ENCODE measurements at places on chromosomes 3 and 15.

DNA sequence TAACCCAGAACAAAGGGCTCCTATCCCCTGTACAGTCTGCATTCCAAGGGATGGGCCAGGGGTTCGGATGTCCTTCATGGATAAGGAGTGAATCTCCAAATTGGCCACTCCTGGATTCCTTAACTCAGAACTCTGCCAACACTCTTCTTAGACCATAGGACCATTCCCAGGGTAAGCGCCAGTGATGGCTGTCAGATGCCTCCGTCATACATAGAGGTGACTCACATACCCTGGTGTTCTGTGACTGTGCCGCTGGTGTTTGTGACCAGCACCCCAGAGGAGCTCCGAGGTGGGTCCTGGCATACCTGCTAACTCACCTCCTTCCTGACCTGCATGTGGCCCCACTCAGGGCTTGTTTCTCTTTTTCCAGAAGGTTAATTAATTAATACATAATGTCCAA is 134.7 kb downstream of the KLF13 start:
- DNase-seq = no peak

DNA sequence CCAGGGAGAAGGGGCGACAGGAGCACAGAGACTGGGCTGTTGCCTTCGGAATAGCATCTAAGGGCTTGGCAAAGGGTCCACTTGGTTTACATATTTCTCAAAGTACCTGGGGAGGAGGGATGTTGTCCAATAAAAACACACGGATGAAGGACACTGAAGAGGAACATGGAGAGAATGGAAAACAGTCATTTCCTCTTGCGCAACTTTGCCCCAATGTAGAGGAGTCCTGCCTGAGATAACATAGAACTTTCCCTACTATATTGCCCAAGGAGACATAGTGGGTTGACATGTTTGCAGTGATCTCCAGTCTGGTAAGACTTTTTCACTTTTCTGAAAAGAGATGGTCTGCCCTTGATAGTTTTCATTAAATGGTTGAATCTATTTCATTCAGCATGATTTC is 468.8 kb upstream of the SUCLG2 start:
- DNase-seq = no peak

DNA sequence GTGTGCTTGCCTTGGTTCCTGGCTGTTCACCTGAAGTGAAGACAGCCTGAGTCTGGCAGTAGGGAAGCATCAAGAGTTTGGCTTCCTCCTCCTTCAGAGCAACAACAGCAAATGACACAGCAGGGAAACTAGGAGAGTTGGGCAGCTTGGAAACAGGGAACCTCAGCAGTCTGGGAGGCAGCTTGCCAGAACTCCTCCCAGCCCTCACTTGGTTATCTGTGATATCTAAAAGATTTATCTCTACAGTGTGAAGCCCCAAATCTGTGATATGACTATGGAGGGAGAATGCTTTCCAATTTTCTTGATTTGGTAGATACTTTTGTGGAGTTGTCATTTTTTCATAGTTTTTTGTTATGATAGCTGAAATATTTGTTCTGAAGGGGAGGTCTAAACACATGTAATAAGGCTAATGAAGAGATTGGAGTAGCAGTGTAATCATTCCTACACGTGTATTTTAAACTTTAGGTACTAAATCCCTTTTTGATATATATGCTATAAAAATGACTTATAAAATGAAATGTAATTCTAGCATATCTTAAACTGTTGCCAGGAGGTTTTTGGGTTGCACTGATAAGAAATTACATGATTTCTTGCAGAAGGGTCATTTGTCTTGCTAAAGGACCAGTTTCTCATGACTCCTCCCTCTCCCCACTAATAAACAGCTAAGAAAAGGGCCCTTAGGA is 20.8 kb downstream of the UBE2E1 start:
- DNase-seq = no peak

- no peak for DNase-seq
Observed at GRCh38 chr3:38315488-38316230, 30.9 kb upstream of the XYLB start.

DNA sequence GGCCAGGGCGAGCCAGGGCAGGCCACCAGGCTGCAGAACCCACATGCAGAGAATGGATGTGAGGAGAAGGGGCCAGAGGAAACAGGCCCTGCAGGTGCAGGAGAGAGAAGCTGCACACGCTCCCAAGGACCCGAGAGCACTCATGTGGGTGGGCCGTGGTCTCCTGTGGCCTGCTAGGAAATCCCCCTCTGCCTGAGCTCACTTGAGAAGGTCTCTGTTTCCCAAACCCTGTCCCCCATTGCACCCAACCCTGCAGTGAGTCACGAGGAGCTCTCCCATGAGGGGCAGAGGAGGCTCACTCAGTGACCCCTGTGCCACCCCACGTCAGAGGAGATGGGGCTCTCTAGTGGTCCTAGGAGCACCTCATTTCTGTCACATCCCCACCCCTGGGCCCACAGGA is 111.1 kb downstream of the KLF13 start:
- no peak for DNase-seq

GRCh38 chr15:73584699-73585420 is 48.3 kb downstream of the NPTN start:
- DNase-seq = no peak

DNA sequence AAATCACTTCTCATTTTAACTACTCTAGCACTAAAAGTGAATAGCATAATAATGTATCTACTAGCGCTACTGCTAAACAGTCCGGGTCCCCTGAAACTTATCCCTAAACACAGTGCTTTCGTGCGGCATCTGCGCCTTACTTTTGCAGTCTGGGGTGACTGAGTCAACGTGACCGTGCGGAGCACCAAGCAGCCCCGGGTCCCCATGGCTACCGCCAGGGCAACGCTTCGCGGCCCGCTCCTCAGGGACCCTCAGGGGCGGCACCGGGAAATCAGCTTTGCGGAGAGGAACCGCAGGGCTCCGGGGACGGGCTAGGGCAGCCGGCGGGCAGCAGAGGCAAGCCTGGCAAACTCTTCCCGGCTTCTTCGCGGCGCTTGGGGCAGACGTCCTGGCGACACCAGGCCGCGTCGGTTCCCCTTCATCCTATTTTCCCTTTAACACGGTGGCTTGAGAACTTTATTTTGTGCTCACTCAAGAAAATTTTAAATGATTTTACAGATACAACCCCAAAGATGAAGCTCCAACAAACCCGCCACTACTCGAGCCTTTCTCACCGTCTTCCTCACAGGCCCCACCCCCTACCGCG is 757 bp upstream of the DIPK2A start:
- DNase-seq = peak; percentile 46

DNA sequence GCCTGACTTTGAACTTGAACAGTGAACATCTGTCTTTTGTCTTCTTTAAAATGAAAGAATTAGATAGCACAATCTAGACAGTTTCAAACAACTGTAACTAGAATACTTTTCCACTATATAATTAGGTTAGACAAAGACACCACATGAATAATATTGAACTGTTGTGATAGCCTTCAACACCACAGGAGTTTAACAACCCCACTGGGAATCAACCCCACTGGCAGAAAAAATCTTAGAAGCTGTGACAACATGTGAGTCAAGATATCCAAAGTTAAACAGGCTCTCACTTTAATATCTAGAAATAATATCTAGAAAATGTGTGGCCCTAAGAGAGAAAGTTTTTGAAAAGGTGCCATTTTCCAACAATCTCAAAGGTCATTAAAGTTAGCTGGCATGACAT is 64.4 kb upstream of the PRICKLE2 start:
- DNase-seq = no peak

DNA sequence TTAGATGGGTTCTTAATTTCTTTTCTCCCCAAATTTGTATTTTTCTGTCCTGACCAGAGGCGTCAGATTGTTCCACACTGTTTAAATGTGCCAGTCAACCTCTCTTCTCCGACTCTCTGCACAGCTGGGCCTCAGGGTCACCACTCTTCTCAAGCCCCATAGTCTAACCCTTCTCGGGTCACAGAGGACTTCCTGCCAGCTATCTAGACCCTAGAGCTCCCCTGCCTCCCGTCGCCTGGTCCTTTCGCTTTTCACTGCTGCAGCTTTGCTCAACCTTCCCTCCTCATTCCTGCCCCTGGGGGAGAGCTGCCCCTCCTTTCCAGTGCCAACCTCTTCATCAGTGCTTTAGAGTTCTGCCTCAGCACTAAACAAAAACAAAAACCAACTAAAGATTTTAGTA is 151.7 kb downstream of the ATG7 start:
- DNase-seq = no peak

DNA sequence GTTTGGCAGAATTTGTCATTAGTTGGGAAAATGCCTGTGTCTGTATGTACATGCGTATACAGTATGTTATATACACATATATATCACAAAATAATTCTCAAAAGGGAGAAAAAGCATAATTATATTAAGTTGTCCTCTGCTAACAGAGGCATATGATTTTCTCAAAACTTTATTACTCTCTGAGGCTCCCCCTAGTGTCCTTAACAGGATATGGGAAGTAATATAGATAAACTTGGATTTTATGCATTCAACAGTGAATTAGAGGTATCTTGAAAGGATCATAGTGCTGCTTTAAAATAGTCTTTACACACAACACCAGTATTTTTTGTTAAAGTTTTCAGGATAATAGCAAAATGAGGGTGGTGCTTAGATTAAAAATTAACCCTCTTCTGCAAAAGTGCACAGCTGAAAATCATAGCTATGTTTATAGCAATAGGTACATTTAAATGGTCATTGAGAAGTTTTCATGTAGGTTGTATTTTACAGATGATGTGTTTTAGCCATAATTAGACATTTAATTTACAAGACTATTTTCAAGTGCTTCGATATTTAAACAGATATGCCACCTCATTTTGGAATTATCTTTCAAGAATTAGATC is 454.0 kb upstream of the ROBO2 start:
- no peak for DNase-seq

DNA sequence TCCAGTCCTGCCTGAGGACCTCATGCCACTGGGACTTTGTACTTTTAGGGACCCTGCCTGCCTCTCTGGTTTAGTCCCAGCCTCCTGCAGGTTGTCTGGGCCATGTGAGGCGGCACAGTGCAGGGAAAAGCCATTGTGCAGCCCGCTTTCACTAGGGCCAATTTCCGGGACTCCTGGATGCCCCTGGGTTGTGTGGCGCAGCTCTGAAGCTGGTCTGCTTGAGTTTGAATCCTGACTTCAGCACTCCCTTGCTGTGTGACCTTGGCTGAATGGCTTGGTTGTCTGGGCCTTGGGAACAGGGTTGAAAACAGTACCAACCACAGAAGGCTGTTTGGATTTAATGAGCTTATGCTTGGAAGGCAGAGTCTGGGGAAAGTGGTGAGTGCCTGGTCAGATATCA is 8.3 kb downstream of the TEX264 start:
- DNase-seq = no peak

- DNase-seq = no peak
Observed at GRCh38 chr3:122563717-122564025, 429 bp downstream of the PARP9 start.

GRCh38 chr3:54628888-54629441 is 298.9 kb downstream of the LRTM1 start:
- DNase-seq = no peak

GRCh38 chr15:81410318-81410753 is 36.3 kb upstream of the TMC3 start:
- DNase-seq = peak; percentile 37

Data from NCI-H2029 (cell line).